NCI-H2227 treated with DMSO at 0.1 percent for 48 hours (cell line): ENCODE measurements at places on chromosomes 6 and 20.
A peak's percentile ranks its signal among the peaks of the same experiment; 100 is the strongest.

- no peak for DNase-seq
Observed at GRCh38 chr20:59696476-59696875, 92.1 kb downstream of the PHACTR3 start.

DNA sequence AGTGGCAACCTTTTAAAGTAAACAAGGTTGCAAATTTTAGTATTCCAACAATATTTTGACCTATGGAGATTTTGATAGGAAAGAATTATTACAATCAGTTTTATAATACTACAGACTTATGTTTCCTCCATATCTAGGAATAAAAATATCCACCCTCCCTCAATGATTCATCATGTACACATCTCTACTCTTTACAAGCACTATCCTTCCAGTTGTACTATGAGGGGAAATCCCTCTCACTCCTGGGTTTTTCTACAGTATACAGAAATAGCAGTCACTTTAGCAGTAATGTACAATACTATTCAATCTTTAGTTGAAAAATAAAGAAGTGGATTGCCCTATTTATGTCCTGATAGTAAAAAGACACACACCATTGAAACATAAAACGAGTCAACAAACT is 46.3 kb upstream of the SCML4 start:
- DNase-seq, result no peak

GRCh38 chr6:87904011-87904410 is 143.6 kb upstream of the SPACA1 start:
- peak; percentile 43 for DNase-seq

- DNase-seq, result no peak
Observed at GRCh38 chr6:134431421-134431859, 113.5 kb upstream of the SGK1 start.

- DNase-seq, result no peak
Observed at GRCh38 chr20:44542890-44543289, 21.0 kb upstream of the SERINC3 start.

DNA sequence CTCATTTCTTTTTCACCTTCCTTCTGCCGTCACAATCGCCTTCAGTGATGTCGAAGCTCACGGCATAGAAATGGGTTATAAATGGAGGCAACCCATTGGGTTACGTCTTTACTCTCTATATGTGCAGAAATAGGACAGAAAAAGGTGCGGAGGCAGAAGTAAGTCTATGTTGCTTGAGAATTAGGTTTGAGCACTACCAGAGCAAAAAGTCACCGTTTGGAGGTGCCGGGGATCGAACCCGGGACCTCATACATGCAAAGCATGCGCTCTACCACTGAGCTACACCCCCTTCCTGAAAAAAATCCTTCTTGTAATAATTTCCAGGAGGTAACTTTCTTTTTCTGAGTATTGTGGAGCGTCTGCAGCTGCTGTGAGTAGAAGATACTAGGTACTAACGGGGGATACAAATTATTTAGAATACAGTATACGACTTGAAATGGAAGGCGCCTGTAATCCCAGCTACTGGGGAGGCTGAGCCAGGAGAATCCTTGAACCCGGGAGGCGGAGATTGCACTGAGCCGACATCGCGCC is 134.2 kb downstream of the TRIM27 start:
- DNase-seq, result peak; percentile 46

- DNase-seq, result no peak
Observed at GRCh38 chr20:21323640-21324039, 20.5 kb downstream of the XRN2 start.

- no peak for DNase-seq
Observed at GRCh38 chr6:35973670-35974222, 50.7 kb downstream of the SLC26A8 start.

DNA sequence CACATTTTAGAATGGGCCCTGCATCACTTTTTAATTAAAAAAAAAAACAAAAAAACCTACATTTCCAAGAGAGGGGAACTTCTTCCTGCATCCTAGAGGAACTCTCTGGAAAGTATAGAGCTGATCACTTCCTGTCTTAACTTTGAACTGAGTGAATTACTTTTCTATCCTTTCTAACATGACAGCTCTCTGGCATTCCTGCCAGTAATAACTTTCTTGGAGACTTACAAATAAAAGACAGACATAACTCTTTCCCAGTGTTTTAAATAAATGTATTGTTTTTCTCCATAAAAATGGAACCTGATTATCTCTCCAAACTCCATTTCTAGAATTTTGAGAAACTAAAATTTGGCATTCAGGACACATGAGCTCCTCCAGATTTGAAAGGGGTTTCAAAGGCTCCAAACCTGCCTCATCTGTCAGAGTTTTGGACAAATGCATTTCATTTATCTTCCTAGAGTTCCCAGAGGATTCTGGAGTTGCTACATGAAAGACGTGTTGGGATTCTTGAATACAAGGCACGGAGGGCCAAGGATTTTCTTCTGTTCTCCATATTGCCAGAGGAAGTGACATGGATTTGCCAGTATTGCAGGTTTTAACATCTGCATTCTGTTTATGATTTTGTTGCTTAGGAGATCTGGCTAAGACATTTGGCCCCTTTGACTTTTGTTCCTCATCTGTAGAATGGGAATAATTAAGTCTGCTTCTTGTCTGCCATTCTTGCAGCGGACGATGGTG is 2.0 kb upstream of the SMOC2 start:
- no peak for DNase-seq

DNA sequence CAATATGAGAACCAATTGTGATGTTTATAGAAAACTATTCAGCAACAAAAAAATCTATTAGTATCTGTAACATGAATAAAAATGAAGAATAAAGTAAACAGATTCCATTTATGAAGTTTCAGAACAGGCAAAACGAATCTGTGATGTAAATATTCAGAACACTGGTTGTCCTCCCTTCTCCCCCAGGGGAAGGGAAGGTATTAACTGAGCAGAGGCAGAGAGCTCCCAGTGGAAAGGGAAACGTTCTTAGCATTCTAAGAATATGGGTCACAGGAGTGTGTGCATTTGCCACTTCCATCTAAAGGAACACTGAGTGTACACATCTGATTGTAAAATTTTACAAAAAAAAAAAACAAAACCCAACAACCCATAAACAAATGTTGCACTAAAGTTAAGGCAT is 23.1 kb downstream of the SPAG4 start:
- DNase-seq, result no peak

- peak; percentile 46 for DNase-seq
Observed at GRCh38 chr6:25359191-25359861, 80.2 kb downstream of the CARMIL1 start.

DNA sequence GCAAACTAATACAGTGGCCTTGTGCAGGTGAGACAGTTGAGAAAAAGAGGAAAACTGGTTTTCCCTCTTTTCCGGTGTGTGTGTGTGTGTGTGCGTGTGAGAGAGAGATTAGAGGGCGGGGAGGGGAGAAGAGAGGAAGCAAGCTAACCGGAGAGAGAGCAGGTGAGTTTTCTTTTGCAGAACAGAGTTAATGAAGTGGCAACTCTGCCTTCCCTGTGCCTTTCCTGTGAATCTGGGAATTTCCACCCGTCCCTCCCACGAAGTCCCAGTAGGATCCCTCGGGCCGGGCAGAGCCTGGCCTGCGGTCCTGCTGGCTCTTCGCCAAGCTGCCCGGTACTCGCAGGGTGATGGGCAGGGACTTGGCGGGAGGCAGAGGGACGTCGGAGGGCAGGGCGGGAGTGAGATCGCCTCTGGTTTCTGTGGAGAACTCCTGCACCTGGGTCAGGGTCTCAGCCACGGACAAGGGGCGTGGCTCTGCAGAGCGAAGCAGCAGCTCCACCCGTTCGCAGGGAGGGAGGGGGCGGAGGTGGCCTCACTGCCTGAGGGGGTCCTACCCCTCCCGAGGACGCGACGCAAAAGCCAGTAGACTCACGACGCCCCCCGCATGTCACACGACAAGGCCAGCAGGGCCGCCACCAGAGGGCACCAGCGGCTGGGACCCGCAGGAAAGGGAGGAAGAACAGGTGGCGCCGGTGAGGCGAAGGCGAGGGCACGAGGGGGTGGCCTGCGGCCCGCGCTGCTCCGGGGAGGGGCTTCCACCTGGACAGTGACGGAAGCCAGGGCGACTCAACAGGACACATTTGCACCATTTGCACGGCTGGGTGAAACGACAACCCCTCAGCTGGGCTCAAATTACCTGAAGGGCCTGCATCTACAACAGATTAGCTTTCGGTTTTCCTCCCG is 51.2 kb upstream of the RNF182 start:
- peak; percentile 75 for DNase-seq

DNA sequence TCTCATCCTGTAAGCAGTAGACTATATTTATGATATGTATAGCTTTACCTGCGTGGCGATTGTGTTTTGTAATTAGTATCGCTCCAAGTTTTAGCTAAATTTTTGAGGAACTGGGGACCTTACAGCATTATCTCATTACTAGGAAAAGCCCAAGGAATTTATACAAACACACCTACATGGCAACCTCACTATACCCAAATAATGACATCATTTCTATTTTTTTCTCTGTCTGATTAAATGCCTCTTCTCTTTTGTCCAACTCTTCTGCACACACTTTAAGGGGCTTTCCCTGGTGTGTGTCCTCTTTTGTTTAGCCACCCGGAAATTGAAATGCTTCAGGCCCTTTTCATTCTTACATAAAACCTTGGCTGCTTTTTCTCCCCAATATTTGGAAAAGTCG is 82.9 kb upstream of the EXOC2 start:
- no peak for DNase-seq

- DNase-seq, result no peak
Observed at GRCh38 chr20:41248368-41249024, 69.0 kb downstream of the ZHX3 start.

DNA sequence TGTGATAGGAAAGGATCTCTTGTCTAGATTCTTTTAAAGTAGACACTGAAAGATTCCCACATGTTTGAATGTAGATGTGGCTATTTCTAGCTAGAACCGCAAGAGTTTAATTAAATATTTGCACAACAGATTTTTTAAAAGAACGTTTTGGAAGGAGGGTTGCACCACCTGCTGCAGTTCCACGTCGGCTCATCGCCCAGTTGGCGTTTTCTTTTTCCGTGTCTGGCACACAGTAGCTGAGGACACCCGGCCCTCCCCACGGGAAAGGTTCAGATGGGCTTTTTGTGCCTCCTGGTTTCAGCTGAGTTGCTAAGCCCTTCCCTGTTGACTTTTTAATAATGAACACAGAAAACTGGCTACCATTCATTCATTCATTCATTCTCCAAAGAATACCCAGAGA is 41.8 kb upstream of the DOK5 start:
- DNase-seq, result no peak

GRCh38 chr6:15735567-15736265 is 72.9 kb upstream of the DTNBP1 start:
- no peak for DNase-seq

- no peak for DNase-seq
Observed at GRCh38 chr6:101803136-101803535, 409.6 kb downstream of the GRIK2 start.

DNA sequence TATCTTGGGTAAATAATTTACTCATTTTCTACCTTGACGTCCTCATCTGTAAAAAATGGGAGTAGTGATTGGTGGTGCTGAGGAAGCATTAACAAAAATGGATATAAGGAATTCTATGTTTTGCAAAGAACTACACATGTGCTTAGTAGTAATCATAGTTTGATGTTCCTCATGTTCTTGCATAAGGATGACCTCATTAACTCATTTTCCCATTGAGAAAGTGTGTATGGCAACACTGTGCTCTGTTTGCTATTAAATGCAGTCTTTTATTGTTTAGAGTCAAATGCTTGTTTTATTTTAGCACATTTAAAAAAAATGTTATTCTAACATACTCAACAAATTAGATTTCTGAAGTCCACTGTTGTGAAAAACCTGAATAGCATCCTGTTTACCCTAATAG is 211.2 kb upstream of the RSPO3 start:
- no peak for DNase-seq

DNA sequence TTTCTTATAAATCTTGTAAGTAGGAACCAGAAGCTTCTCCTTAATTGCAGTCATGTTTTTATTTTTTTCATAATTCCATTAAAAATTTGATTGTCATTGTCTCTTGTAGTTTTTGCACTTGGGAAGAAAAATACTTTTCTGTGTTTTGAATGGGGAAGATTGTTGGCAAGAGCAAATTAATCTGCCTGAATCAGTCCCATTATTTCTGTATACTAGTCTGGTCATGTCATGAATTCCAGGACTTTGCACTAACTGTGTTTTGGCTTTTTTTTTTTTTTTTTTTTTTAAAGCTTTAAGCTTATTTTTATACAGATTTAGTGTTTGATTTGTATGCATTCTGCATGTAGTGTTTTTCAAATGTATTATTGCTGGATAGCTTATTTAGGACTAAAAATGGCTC is 47.6 kb downstream of the RALGAPB start:
- no peak for DNase-seq

- no peak for DNase-seq
Observed at GRCh38 chr20:25356271-25356933, 34.2 kb downstream of the ABHD12 start.

DNA sequence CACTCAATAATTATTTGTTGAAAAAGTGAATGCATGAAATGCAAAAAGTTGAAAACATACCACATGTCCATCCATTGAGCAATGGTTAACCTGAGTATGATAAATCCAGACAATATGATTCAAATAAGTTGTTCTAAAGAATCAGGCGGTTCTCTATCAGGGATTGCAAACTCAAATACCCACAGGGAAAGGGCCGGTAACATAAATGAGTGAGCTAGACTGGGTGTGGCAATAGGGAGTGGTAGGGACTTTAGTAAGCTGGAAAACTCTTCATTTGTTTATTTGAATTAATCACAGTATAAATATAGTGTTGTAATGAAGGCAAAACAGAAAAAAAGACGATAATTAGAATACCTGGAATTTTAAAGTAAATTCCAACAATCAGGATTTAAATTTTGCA is 106.3 kb downstream of the BCAS1 start:
- no peak for DNase-seq

- DNase-seq, result no peak
Observed at GRCh38 chr6:41769376-41769775, 10.3 kb downstream of the FRS3 start.

DNA sequence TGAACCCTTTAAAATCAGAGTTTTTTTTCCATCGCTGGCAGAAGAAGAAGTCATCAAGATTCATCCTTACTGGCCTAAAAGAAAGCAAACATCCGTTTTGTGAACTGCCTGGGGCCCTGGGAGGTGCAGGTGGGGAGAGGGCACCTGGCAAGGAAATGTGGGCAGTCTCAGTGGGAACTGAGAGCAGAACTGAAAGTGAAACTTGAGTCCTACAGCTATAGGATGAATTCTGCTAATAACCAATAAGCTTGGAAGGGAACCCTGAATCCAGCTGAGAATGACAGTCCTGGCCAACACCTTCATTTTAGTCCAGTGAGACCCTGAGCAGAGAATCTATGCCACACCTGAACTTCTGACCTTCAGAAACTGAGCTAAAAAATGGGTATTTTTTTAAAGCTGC is 130.1 kb upstream of the ASCC3 start:
- DNase-seq, result no peak

DNA sequence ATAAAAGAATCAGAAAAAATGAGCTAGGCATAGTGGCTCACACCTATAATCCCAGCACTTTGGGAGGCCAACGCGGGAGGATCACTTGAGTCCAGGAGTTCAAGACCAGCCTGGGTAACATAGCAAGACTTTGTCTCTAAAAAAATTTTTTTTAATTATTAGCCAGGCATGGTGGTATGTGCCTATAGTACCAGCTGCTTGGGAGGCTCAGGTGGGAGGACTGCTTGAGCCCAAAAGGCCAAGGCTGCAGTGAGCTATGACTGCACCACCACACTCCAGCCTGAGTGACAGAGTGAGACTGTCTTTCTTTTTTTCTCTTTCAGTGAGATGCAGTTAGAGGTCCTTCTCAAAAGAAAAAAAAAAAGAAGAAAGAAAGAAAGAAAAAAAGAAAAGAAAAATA is 8.5 kb upstream of the SNRPC start:
- DNase-seq, result no peak

- peak; percentile 49 for DNase-seq
Observed at GRCh38 chr20:58228484-58229197, at the start of gene ANKRD60. TSS of gene ANKRD60 (minus strand) at chr20:58228653. CDS start at chr20:58228653, 0 bp downstream.

GRCh38 chr6:70327036-70327435 is 24.2 kb upstream of the COL9A1 start:
- no peak for DNase-seq
